ENCODE measurements at places on chromosomes 12 and 14. TPM values are rescaled to one million over a fixed set of nuclear protein-coding genes. Genes with fewer than 3 reads are reported as not detected.
A peak's percentile ranks its signal among the peaks of the same experiment; 100 is the strongest.

MYH7 gene
- total RNA-seq: 0.14 TPM

FAIM2 gene
- 0.14 TPM for total RNA-seq

GRCh38 chr12:4909410-4909733 lies 333 bp upstream of the KCNA1 start:
- H3K4me1 ChIP-seq: no peaks in the 10 kb centered on the region
- no peak overlapping the region for H3K27ac ChIP-seq
- H3K36me3 ChIP-seq: peaks cover 14% of the 10 kb centered on the region
- H3K4me3 ChIP-seq: peak overlapping the region; percentile 85
- DNase-seq: peak; percentile 70

GRCh38 chr12:4700621-4701026 lies 19.6 kb upstream of the GALNT8 start:
- H3K4me1 ChIP-seq: no peaks in the 10 kb centered on the region
- DNase-seq: no peak
- H3K27ac ChIP-seq: no peak overlapping the region
- no peak overlapping the region for H3K4me3 ChIP-seq
- peaks cover 3% of the 10 kb centered on the region for H3K27me3 ChIP-seq
- H3K36me3 ChIP-seq: peaks cover 22% of the 10 kb centered on the region

DNA sequence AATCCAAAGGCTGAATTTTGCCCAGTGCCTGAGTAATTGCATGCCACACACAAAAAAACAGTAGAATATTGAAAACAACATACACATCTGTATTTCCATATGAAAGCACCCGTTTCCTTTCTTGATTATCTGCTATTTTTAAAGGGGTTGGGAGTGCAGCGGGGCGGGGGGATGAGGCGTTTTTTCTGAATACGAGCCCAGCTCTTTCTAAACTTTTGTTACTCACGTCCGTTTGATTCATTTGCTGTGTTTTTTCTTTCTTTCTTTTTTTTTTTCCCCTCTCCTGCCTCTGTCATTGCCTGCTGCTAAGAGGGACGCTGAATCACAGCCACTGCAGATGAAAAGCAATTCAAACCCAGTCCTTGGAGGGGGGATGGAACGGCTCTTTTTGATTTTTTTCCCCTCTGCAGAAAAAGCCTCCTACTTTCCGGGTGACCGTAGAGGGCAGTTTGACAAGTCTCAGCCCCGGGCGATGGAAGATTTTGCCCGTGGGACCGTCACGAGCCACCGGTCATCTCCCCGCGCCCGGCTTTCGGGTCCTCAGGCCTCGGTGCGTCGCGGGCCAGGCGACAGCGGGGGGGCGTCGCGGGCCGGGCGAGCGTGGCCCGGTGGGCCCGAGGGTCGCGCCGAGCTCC lies 572 bp upstream of the RASSF8 start:
- H3K27me3 ChIP-seq: peaks cover 3% of the 10 kb centered on the region
- H3K4me3 ChIP-seq: peak overlapping the region; percentile 89
- peak overlapping the region; percentile 89 for H3K27ac ChIP-seq
